ENCODE measurements at places on chromosomes 16 and 17.

- no peak for DNase-seq
Observed at GRCh38 chr17:32141258-32141657, 1.0 kb upstream of the RHOT1 start.

GRCh38 chr16:85616607-85617321 lies 3.6 kb downstream of the GSE1 start:
- DNase-seq: no peak

DNA sequence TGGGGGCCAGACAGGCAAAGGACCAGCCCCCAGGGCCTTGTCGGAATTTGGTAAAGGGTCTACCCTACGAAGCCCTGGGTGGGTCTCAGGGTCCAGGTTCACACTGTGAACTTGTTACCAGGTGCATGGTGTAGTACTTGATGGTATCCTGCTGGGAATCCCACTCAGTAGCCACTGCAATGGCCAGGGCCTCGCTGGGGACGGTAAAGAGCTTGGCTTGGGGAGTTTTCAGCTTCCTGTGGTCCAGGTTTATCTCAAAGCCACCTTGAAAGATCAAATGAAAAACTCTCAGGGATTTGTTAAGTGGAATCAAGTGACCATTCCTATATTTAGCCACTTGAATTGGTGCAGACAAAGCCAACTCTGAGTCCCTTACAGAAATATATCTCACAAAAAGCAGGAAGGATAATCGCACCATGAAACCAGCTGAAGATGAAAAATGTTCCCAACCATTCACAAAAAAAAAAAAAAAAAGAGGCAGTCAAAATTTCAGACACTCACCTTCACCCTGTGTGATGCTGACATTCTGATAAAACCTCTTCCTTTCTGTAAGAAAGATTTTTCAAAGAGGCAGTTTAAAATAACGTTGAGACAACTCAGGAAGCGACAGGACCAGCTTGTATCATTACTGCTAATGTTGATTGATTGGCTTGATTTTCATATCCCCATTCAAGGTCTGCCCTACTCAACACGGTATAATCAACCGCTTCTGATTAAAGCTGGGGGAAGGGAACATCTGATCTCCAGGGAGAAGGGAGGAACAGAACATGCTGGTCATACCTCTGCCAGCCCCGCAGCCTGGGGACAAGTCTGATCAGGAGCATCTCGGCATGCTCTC lies 10.6 kb downstream of the ATPAF2 start:
- no peak for DNase-seq

DNA sequence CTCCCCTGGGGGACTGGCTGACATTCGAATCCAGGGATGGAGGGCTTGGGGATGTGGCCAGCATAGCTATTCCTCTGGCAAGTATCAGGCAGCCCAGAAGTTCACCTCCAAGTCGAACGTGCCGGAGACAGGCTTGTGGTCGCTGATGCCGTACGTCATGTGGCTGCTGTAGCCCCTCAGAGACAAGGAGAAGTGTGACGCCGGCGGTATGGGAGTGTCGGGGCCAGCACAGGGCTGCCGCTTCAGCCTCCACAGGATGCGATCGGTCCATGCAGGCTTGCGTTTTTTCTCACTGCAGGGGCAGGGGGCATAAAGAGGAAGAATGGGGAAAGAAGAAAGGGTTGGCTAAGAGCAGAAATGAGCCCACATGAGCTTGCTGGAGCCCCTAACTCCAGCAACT lies 5.3 kb upstream of the MYO1C start:
- DNase-seq: no peak

- peak; percentile 33 for DNase-seq
Observed at GRCh38 chr17:49210158-49211029, at the start of the genes ABI3 and GNGT2. Gene ABI3, plus strand, starts transcription at chr17:49210707. Its CDS starts 18 bp downstream, at chr17:49210725. Gene GNGT2, minus strand, starts transcription at chr17:49210574. Its CDS starts 3,152 bp downstream, at chr17:49207422.

DNA sequence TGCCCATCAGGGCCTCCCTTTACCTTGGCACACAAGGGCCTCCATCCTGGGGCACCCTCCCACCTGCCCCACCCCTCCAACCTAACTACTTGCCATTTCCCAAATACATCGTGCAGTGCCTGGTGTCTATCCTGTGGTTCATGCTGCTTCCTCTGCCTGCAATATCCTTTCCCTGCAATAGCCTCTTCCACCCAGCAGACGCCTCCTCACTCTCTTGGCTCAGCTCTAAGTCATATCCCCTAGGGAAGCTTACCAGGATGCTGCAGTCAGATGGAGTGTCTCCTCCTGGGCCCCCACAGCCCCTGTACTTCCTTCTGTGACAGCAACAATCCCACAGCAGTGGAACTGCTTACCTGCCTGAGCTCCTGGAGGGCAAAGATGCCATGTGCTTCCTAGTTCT lies 36.7 kb downstream of the CCDC182 start:
- DNase-seq: no peak

DNA sequence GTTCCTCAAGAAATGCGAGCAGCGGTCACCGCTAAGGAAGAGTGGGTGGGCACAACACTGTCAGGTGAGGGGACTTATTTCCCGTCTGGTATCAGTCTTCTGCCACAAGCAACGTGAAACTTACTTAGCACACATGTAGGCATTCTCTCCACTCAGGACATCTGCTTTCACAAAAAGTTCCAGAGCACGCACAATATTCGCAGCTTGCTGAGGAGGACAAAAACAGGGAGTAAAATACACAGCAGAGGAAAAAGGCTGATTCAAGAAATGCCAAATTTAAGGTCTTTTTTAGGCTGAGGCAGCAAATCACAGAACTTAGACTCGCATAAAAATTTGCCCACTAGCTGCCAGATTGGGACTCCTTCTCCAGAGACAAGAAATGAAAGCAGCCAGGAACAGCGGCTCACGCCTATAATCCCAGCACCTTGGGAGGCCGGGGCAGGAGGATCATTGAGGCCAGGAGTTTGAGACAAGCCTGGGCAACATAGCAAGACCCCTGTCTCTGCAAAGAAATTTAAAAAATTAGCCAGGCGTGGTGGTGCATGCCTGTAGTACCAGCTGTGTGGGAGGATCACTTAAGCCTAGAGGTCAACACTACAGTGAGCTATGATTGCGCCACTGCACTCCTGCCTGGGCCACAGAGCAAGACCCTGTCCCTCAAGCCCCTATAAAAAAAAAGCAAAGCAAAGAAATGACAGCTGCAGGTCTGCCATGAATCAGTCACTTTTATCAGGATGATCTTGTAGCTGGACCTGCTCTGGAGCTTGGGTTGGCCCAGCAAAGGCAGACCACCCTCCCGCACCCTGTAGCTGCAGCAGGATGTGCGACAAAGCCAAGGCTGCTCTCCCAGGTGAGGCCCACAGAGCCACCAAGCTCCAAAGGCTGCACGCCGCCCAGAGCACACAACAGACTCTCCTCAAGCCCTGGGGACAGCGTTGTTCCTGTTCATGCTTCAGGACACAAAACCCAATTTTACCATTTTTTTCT lies 20.5 kb downstream of the USP36 start:
- no peak for DNase-seq

GRCh38 chr16:77617996-77618395 lies 104.3 kb upstream of the NUDT7 start:
- DNase-seq: no peak

GRCh38 chr17:3531266-3532101 lies 26.1 kb downstream of the TRPV3 start:
- no peak for DNase-seq

- DNase-seq: no peak
Observed at GRCh38 chr17:77164483-77165091, 23.8 kb downstream of the SEC14L1 start.

DNA sequence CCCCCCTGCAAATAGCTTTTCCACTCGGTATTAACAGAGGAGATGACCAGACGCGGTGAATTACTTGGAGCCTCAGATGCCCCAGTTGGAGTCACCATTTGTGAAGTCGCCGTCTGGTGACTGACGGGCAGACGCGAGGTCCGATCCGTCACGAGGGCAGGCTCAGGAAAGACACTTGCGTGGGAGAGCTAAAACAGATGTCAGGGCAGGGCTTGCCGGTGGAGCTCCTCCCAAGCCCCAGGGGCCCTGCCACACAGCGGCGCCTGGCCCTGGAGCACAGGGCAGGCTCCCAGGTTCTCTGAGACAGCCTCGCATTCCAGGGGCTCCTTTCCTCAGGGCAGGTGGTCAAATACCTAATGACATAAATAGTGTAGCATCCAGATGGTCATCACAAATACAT lies 348.3 kb downstream of the C16orf95 start:
- DNase-seq: no peak

GRCh38 chr17:62616993-62617893 lies 10.2 kb upstream of the MRC2 start:
- DNase-seq: no peak

DNA sequence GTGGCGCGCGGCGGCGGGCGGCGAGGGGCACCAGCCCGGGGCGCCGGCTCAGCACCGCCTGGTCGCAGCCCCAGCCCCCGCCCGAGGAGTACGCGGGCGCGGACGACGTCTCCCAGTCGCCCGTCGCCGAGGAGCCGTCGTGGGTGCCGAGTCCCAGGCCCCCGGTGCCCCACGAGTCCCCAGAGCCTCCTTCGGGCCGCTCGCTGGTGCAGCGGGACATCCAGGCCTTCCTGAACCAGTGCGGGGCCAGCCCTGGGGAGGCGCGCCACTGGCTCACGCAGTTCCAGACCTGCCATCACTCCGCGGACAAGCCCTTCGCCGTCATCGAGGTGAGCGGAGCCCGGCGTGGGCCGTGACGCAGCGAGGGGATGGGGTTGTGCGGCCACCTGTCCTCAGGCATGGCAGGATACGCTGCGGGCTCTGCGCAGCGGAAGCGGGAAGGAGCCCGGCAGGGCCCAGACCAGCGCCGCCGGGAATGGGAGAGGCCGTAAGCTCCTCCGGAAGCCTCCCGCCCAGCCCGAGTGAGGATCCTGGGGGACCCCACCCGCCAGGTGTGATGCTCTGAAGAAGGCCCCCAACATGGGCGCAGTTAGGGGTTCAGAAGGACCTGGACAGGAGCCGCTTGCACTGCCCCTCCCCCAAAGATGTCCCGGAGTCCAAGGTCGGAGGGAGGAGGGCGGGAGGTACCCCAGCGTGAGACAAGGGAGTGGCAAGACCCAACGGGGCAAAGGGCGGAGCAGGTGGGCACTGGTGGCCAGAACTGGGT lies 522 bp downstream of the NAGS start:
- DNase-seq: no peak

DNA sequence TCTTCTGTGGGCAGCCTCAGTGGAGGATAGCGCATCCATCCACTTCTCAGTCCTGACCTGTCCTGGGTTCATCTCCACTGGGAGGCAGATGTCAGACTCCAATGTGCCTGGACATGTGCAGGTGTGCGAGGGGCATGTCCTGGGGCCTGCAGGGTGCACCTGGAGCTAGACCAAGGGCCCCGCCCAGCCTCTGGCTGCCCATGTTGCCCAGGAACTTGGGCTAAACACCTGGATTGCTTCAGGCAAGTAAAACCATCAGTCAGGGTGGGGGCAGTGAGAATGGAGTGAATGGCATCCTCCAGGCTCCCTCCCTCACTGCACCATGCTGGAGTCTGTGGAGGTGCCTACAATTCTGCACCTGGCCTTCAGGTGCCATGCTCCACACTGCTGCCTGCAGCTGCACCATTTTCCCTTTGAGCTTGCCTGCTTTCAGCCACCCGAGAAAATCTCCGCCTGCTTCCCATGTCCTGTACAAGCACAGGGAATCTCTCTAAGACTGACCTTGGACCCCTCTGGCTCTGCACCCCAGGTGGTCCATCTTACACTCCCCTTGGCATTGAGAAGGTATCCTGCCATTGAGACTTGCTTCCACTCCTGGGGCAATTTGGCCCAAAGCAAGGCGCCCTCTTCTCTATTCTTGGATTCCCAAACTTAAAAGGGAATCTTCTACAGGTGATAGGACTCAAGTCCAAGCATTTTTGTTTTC lies 2.1 kb upstream of the MFSD6L start:
- DNase-seq: no peak

- DNase-seq: no peak
Observed at GRCh38 chr16:31525113-31525512, 2.6 kb upstream of the AHSP start.
